ENCODE measurements at places on chromosomes 5 and 9.

- no peak for DNase-seq
Observed at GRCh38 chr9:95018099-95018936, 291.8 kb downstream of the AOPEP start.

- DNase-seq: no peak
Observed at GRCh38 chr5:62671479-62671878, 92.9 kb downstream of the LRRC70 start.

DNA sequence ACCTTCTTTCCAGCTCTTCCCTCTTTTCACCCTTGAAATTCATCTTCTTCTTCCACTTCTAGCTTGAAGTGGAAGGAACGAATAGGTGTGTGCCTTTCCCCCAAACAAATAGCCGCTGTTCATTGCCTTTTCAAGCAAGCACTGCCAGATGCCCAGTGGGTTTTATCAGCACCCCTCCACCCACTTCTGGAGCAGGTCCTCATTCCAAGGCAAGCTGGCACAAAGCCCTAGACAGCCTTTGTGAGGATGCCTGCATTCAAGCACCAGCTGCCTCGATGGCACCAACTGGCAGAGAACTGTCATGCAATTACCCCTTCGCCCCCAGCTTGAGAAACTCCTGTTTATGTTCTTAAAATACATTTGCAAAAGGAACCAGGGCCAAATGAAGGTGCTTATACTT lies 36.5 kb downstream of the SERINC5 start:
- no peak for DNase-seq

DNA sequence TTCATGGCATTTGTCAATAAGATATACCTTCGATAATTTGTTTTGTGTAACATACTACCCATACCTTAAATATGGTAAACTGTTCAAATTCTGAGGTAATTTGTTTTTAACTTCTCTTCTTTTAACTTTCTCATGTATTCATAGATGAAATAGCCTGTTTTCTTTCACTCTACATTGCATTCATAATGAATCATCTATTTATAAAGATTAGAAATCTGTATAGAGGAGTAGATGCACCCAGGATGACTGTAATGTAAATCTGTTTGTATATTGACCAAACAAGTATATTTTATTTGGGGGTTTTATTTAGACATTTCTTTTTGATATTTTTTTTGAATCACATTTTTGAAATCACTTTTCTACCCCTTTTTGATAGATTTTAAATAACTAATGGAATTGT lies 144.6 kb downstream of the CD180 start:
- no peak for DNase-seq

DNA sequence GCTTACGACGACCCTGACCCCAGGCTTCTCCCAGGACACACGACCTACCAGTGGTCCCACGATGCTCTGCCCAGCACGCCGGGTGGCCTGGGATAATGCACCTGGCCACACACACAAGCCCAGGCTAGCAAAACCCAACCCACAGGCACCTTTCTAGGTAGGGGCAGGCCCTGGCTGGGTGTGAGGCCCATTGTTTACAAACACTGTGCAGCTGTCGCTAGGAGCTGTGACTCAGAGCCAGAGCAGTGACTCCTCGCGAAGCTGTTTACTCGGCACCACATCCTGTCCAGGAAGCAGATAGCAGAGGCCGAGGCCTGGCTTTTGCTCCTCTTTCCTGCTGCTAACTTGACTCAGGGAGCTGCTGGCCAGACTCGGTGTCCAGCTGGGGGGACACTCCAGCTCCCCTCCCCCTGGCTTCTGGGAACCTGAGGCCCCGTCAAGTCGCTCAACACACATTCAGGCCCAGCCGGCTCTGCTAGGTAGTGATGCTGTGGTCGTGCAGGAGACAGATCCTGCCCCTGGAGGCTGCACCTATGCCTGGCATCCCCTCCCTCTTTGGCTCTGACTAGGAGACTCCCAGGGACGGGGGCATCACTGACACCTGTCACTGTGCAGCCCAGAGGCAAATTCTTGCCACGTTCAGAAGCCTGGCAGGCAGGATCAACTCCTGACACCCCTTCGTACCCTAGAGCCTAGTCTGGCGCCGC lies 12.8 kb upstream of the RALGDS start:
- no peak for DNase-seq

GRCh38 chr5:141042555-141042954 lies 8.6 kb upstream of the PCDHB1 start:
- DNase-seq: no peak

- DNase-seq: no peak
Observed at GRCh38 chr9:86598411-86599239, 244.4 kb upstream of the TUT7 start.

DNA sequence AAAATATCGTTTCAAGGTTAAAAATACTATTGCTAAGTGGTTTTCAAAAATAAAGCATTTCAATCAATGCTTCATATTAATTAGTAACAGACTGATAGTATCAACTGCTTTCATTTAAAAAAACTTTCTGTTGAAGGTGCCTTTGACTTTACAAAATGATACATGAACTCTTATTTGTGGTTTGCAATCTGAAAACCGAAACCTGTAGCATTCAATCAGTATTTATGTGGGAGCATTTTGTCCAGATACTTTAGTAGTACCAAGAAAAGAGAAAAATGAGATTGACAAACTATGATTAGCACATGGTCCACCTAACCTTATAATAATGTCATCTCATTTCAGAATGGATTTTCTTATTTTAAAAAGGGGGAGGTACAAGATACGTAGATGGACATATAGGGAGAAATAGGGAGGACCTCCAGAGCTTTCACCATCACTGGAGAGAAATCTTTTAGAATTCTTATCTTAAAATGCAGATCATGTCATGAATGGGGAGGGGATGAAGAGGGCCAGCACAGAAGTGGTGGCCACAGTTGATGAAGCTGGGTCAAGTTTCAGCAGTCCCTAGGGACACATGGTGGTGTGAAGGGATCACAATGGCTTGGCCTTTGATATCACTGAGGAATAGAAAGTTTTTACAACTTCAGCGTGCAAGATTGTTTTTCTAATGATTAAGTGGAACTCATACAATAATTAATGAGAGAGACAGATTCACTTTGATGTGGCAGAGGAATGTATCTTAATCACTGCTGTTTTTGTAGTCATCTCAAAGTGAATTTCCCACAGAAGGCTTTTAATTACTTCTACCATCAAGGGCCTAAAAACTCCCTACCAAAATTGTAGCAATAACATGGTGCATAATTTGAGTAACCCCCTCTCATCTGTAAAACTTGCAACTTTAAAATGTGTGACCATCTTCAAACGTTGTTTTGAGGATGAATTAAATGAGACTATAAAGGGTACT lies 322.3 kb upstream of the EDIL3 start:
- DNase-seq: no peak

DNA sequence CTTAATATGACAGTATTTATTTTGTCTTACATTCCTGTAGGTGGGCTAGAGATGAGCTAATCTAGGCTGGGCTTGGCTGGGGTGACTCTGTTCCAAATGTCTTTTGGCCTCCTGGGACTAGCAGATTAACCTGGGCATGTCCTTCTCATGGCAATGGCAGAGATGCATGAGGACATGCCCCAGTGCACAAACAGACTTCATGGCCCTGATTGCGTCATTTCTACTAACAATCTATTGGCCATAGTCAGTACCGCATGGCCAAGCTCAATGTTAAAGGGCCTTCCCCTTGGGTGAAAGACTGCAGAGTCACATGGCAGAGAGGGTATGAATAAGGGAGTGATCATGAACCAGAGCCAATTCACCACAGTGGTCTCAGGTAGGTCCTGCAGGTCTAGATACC lies 313.4 kb downstream of the MSX2 start:
- DNase-seq: no peak

GRCh38 chr5:57889558-57889957 lies 406.9 kb upstream of the ACTBL2 start:
- DNase-seq: no peak

DNA sequence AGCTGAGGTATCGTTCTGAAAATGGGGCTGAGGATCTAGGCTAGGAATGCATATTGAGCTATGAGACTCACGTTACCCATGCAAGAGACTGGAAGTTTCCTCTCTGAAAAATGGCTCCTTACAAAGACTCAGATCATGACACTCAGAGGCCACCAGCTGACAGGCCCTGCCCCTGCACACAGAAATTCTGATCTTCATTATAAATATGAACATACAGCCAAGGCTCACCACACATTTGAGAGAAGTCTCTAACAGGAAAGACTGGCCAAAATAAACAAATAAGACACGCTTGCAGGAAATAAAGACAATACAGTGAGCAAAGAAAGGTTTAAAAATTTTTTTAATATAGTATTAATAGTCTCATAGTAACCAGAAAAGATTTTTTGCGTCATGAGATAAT lies 365.9 kb downstream of the NFIB start:
- DNase-seq: no peak

DNA sequence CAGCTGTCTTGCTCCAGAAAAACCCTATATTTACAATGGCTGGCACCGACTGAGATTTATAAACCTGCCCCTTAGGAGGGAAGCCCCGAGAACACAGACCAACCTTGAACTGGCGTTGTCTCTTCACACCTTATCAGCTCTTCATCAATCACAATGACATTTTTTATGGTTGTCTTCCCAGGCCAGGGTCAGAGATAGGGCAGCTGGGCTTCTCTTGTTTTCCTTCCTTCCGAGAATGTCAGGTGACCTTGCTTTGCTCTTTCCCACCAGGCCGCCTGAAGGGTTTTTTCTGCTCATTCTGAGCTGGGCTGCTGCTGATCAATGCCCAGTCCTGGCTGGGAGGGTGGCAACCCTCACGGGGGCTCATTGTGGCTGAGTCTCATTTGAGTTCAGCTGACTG lies 619.1 kb downstream of the CCDC171 start:
- no peak for DNase-seq

DNA sequence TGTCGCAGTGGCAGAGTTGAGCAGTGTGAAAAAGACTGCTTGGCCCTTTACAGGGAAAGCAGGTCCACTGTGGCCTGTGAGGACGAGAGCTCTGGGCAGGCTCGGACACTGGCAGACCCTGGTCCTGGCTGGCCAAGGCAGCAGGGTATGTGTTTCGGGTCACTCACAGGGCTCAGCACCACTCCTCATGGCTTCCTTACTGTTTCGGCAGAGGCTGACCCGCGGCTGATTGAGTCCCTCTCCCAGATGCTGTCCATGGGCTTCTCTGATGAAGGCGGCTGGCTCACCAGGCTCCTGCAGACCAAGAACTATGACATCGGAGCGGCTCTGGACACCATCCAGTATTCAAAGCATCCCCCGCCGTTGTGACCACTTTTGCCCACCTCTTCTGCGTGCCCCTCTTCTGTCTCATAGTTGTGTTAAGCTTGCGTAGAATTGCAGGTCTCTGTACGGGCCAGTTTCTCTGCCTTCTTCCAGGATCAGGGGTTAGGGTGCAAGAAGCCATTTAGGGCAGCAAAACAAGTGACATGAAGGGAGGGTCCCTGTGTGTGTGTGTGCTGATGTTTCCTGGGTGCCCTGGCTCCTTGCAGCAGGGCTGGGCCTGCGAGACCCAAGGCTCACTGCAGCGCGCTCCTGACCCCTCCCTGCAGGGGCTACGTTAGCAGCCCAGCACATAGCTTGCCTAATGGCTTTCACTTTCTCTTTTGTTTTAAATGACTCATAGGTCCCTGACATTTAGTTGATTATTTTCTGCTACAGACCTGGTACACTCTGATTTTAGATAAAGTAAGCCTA lies 15.7 kb downstream of the SQSTM1 start:
- DNase-seq: no peak

- no peak for DNase-seq
Observed at GRCh38 chr5:151357097-151357496, 9.7 kb upstream of the SLC36A2 start.

DNA sequence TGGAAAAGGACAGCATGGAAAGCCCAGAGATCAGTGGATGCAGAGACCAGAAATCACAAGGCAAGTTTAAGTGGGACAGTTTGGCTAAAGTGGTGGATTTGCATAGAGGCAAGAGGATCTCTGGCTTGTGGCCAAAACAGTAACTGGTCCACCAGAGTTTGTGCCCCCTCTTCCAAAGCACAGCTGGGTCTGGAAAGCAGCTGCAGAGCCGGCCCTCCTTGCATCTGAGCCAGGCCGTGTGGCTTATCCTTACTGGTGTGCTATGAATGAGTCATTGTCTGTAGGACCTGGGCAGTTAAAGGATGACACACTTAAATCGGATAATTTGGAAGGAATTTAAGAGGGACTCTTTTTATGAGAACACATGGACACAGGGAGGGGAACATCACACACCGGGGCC lies 146.6 kb downstream of the PIP5K1B start:
- no peak for DNase-seq

Measured in NCI-H1930 (cell line).